ENCODE measurements at places on chromosomes 5 and 9.

- DNase-seq, result no peak
These were observed 21.2 kb downstream of the RASEF start for GRCh38 chr9:83041771-83042170.

- no peak for DNase-seq
These were observed 47.5 kb downstream of the NEURL1B start for GRCh38 chr5:172688349-172689217.

DNA sequence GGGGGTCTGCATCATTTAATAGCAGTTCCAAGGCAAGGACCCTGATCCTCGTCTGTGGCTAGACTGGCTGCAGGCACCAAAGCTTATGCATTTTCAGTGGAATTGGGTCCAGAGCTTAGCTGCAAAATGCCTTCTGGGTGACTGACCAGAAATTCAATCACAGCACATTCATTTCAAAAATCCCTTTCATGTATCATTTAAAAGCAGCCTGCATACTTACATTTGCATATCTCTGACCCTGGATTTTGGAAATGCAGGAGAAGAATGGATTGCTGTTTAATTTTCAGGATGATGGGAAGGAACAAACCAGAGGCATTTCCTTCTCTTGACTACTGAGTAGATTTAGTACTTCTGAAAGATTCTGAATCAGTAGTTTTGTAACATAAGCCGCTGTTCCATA lies 122.8 kb downstream of the PPP2R2B start:
- no peak for DNase-seq

DNA sequence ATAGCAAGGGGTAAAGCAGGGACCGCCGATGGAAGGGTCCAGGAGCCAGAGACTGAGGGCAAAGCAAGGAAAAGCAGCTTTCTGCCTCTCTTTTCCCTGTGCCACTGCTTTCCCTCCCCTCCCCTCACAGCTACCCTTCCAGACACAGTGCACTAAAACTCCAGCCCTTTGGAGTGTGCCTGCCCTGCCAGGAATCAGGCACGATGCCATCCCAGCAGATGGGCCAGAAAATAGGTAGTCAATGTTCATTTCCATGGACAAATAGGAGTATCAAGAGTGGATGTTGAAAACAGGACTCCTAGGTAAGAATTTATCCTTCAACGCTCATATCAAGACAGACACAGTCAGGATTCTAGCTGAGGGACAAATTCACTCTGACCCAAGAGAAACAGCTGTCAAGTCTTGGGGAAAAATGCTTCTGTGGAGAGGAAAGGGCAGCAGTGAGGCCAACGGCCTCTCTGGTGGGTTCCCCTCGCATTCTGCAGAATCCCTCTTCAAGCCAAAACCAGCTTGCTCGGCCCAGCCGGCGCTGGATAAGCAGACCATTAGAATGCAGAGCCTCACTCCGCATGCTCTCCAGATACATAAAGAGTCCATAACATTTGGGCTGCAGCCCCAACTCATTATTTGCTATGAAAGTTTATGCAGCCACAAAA lies 138.0 kb downstream of the CAAP1 start:
- no peak for DNase-seq

GRCh38 chr9:28272127-28272526 lies 698.8 kb upstream of the C9orf72 start:
- no peak for DNase-seq

GRCh38 chr9:13587571-13587970 lies 308.1 kb upstream of the MPDZ start:
- no peak for DNase-seq

GRCh38 chr9:7402334-7403027 lies 397.1 kb downstream of the DMAC1 start:
- no peak for DNase-seq

Data from activated T-cell treated with anti-CD3 and anti-CD28 coated beads for 48 hours (primary cell).